ENCODE measurements at places on chromosomes 2 and 18.

DNA sequence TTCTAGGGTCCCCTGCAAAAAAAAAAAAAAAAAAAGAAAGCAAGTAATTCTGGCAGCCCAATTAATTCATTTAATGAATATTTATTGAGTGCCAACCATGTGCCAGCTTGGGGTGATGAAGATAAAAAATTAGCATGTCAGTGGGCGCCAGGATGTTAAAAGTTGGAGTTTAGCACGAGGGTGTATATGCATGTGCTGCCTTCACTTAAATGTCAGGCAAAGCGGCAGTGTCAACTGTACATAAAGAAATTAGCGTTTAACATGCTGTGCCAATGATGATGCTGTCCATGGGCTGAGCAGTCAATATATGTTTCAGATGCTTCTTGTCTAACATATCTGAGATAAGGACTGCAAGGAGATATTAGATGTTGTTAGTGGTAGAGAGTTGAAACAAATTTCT, 49.5 kb downstream of the ASAP2 start:
- no peak for DNase-seq

DNA sequence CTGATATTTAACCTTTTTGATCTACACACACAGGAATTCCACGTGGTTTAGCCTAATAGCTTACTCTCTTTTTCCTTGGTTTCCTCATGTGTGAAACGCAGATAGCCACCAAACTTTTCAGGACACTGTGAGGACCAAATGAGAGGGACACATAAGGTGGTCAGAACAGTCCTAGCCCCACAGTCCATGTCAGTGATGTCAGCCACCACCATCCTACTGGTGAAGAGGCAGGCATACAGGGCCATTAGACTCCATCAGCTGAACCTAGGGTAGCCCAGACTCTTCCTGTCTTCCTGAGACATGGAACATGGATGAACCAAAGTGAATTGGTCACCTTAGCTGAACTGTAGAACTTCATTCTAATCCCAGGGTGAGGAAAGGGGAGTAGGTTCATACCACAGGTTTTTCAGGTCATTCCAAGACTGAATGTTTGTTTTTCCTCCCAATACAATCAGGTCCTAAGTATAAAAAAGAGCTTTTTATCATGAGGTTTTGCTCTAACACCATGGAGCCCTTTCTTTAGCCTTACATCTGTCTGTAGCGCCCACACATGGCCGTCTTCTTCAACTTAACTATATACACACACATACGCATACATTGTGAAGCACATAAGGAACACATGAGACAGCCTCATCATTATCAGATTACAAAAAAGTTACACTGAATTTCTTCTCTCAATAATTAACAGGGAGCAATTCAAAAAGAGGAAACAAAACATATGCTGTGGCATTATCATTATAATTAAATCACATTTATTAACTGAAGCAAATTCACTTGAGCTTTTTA, 18.5 kb upstream of the NFE2L2 start:
- no peak for DNase-seq

DNA sequence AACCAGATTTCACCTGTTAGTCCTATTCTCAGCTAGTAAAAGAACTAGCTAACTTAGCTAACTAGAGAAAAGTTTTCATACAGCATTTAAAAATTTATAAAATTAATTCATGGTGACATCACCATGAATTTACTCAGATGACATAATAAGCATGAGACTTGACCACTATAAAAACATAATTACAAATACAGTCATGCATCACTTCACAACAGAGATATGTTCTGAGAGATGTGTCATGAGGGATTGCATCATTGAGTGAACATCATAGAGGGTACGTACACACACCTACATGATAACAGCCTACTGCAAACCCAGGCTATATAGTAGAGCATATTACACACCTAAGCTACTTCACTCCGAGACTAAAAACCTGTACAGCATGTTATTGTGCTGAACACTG, 481.3 kb upstream of the CHAC2 start:
- DNase-seq = no peak

- no peak for DNase-seq
Measured at GRCh38 chr2:42072349-42073118, 24.7 kb downstream of the PKDCC start.

GRCh38 chr18:74898965-74899364, 301.3 kb downstream of the ZNF407 start:
- DNase-seq = peak; percentile 85

DNA sequence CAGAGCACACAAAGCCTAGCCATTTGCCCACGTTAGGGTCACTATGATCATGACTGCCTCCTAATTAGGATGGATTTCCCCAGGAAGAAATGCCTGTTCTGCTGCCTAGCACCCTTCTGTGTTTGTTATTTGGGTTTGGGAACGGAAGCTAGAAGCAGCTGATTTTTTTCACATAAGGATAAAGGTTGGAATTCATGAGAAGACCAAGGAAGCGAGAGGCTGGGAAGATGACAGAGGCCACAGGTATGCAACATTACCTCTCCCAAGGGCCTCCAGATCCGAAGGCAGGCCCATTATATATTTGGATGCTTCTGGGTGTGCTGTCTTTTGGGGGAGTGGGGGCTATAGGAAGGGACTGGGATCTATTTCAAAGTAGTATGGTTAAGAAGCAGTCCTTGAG, 204.7 kb downstream of the FBXO15 start:
- no peak for DNase-seq

DNA sequence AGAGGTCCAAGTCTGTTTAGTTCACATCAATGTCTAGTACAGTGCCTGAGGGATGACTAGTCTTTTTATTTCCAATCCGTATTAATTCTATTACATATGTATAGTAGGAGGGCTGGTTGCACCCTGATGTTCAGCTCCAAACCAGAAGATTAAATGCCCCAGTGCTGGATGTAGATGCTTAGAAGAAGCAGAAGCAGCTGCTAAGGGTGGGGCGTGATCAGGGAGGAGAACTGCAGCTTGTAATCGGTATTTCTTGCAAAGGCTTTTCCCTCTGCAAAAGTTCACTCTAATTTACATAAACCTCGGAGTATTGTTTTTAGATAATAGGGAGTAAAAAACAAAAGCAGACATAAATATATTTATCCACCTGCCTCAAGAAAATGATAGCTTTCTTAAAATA, 145.3 kb upstream of the ITGA4 start:
- DNase-seq = no peak

- no peak for DNase-seq
Measured at GRCh38 chr18:10086458-10087210, 172.8 kb downstream of the VAPA start.

All from brain pericyte (primary cell).